ENCODE measurements at places on chromosomes 13 and 19. TPM values are rescaled to one million over a fixed set of nuclear protein-coding genes. Genes with fewer than 3 reads are reported as not detected.

- no peak for DNase-seq
- no peaks in the 10 kb centered on the region for H3K36me3 ChIP-seq
- no peaks in the 10 kb centered on the region for H3K27me3 ChIP-seq
- H3K27ac ChIP-seq = no peak overlapping the region
Observed at GRCh38 chr19:10846500-10847202, 1.6 kb upstream of the C19orf38 start.

The ENOX1 gene
- 2.4 TPM for total RNA-seq

- no peaks in the 10 kb centered on the region for H3K4me1 ChIP-seq
- DNase-seq = no peak
- H3K36me3 ChIP-seq = no peaks in the 10 kb centered on the region
- no peak overlapping the region for H3K27ac ChIP-seq
Observed at GRCh38 chr19:27796073-27796472, 1416.9 kb downstream of the UQCRFS1 start.

DNA sequence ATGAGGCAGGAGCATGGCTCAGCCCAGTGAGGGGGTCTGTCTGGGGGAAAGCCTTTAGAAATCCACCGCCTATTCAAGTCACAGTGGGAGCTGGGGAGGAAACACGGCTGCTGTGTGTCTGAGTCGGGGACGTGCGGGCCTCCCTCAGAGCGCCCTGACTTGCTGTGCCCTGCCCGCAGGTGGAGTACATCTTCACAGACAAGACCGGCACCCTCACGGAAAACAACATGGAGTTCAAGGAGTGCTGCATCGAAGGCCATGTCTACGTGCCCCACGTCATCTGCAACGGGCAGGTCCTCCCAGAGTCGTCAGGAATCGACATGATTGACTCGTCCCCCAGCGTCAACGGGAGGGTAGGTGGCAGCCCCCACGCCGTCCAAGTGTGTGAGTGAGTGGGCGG, 137.8 kb upstream of the MCF2L start:
- no peak overlapping the region for H3K27ac ChIP-seq
- no peaks in the 10 kb centered on the region for H3K27me3 ChIP-seq
- H3K36me3 ChIP-seq = peaks cover 65% of the 10 kb centered on the region
- no peak overlapping the region for H3K4me3 ChIP-seq
- no peaks in the 10 kb centered on the region for H3K4me1 ChIP-seq

Data from right atrium auricular region (tissue), 2 donors.